Activated T-cell treated with anti-CD3 and anti-CD28 coated beads, Interleukin-2, amount 50 U/mL, for 24 hours (primary cell): ENCODE measurements at places on chromosomes 7 and 10.

DNA sequence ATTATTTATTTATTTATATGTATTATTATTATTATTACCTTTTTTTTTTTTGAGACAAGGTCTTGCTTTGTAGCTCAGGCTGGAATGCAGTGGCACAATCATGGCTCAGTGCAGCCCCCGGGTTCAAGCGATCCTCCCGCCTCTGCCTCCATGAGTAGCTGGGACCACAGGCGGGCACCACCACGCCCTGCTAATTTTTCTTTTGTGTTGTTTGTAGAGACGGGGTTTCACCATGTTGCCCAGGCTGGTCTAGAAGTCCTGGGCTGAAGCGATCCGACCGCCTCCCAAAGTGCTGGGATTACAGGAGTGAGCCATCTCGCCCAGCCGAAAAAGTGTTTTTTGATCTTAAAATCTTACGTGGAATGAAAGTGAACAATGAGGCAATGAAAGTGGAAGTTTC, 79.4 kb upstream of the C1GALT1 start:
- no peaks in the 10 kb centered on the region for H3K27me3 ChIP-seq
- DNase-seq, result no peak
- no peak overlapping the region for H3K27ac ChIP-seq
- no peak overlapping the region for H3K4me3 ChIP-seq
- peaks cover 21% of the 10 kb centered on the region for H3K4me1 ChIP-seq

DNA sequence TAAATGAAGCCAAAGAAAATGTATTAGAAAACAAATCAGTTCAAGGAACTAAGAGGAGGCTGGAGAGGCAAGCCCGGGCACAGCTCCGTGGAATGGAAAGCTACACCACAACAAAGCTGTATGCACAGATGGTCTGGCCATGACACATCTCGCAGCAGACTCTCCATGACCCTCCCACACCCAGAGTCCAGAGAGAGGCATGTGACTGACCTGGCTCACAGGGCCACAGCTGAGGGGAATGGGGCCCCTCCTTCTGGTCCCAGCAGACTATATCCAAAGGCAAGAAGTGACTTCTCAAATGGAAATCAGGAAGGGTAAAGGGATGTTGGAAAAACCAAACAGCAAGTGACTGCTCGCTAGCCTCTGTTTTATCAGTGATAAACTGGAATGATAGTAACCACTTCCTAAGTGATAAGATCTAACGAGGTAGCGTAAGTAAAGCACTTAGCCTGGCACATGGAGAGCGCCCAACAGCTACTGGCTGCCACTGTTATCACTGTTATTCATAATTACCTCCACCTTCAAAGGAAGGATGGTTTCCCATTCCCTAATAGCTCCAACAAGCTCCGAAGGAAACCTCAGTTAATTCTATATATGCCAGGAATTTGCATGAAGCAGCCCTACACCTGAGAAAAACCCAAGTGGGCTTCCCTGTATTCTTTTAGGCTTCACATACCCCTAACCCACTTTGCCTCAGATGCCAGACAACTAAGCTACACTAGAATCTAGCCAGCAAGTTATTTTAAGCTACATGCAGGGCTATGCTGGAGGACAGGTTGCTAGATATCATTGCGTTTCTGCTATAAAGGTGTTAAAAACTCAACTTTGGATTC, 8.4 kb downstream of the OSBPL3 start:
- peaks cover 29% of the 10 kb centered on the region for H3K36me3 ChIP-seq
- peak overlapping the region; percentile 81 for H3K27ac ChIP-seq
- no peak for DNase-seq
- peak overlapping the region; percentile 30 for H3K4me3 ChIP-seq
- H3K27me3 ChIP-seq, result no peaks in the 10 kb centered on the region

- H3K27me3 ChIP-seq, result no peaks in the 10 kb centered on the region
- H3K4me1 ChIP-seq, result no peaks in the 10 kb centered on the region
- H3K4me3 ChIP-seq, result no peak overlapping the region
- H3K36me3 ChIP-seq, result no peaks in the 10 kb centered on the region
- no peak overlapping the region for H3K27ac ChIP-seq
Measured at GRCh38 chr7:121621937-121622336, 225.8 kb upstream of the FAM3C start.

GRCh38 chr7:77855371-77856083, 57.0 kb downstream of the PHTF2 start:
- peaks cover 43% of the 10 kb centered on the region for H3K4me1 ChIP-seq
- no peak overlapping the region for H3K4me3 ChIP-seq
- H3K27ac ChIP-seq, result no peak overlapping the region
- no peaks in the 10 kb centered on the region for H3K27me3 ChIP-seq
- no peak for DNase-seq

DNA sequence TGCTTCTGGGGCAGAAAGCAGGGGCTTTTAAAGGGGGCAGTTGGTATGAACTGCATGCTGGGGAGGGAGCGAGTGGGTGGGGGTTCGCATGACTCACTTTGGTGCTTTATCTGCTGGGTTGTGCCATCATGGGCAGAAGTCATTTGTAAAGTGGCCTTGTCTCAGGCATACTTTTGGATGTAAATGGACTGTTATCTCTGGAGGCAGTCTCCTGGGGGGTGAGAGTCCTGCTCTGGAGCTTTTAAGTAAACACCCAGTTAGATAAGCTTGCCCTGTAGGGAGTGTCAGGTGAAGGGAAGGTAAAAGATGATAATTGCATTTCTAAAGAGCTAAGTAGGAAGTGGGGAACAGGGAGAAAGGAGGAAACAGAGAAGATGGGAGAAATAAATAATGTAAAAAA, 1.6 kb upstream of the GSTO1 start:
- no peak for DNase-seq
- H3K36me3 ChIP-seq, result peaks cover 33% of the 10 kb centered on the region
- no peak overlapping the region for H3K4me3 ChIP-seq
- peaks cover 15% of the 10 kb centered on the region for H3K27me3 ChIP-seq
- peaks cover 43% of the 10 kb centered on the region for H3K4me1 ChIP-seq

GRCh38 chr7:86149024-86149665, 494.6 kb upstream of the GRM3 start:
- H3K4me3 ChIP-seq, result no peak overlapping the region
- H3K27ac ChIP-seq, result no peak overlapping the region
- no peaks in the 10 kb centered on the region for H3K27me3 ChIP-seq
- no peak for DNase-seq
- H3K4me1 ChIP-seq, result no peaks in the 10 kb centered on the region
- H3K36me3 ChIP-seq, result no peaks in the 10 kb centered on the region

DNA sequence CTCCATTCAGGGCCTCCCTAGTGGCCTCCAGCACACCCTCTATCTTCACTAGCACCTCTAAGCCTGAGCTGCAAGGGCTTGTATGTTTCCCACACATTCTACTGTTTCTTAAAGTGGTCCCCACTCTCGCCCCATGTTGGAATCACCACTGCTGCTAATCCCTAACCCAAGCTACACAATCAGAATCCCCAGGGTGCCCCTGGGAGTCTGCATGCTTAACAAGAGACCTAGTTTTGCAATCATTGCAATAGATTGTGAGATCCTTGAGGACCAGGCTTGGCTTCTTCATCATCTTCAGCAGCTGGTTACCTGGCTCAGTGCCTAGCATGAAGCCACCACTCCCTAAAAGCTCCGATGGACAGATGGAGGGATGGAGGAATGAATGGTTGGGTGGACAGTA, 113.9 kb downstream of the MYOF start:
- DNase-seq, result no peak
- peaks cover 77% of the 10 kb centered on the region for H3K36me3 ChIP-seq

DNA sequence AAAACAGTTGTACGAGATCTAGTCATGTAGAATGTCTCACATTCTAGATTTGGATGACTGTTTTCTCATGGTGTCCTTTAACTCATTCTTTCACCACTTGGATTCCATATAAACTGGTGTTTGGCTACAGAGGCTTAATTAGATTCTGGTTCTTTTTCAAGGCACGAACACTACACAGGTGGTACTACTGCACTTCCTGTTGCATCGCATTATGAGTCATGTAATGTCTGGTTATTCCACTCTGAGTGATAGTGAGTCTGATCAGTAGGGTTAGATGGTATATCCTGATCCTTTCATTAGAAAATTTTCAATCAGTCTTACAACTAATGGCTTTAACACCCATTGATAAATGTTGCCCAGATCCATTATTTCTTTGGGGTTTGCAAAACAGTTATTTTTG, 11.2 kb upstream of the AKAP9 start:
- no peak overlapping the region for H3K27ac ChIP-seq
- H3K4me1 ChIP-seq, result peaks cover 15% of the 10 kb centered on the region
- H3K36me3 ChIP-seq, result no peaks in the 10 kb centered on the region
- DNase-seq, result no peak
- H3K27me3 ChIP-seq, result peaks cover 18% of the 10 kb centered on the region

- peaks cover 13% of the 10 kb centered on the region for H3K27me3 ChIP-seq
- peaks cover 1% of the 10 kb centered on the region for H3K4me1 ChIP-seq
- DNase-seq, result no peak
- H3K27ac ChIP-seq, result no peak overlapping the region
- H3K36me3 ChIP-seq, result no peaks in the 10 kb centered on the region
Measured at GRCh38 chr7:99193527-99194220, 14.2 kb downstream of the KPNA7 start.

- peak within 1 kb of the TSS; percentile 94 for H3K27ac ChIP-seq
- H3K27me3 ChIP-seq, result no peaks in the 10 kb centered on the region
Measured at GRCh38 chr10:23095404-23095965, at the start of gene MSRB2. Gene MSRB2 (plus strand): TSS chr10:23095579. CDS start chr10:23095609, 30 bp downstream.

- H3K36me3 ChIP-seq, result no peaks in the 10 kb centered on the region
- H3K4me3 ChIP-seq, result no peak overlapping the region
- peaks cover 3% of the 10 kb centered on the region for H3K27me3 ChIP-seq
Measured at GRCh38 chr10:114691442-114691941, 33.4 kb upstream of the ABLIM1 start.

DNA sequence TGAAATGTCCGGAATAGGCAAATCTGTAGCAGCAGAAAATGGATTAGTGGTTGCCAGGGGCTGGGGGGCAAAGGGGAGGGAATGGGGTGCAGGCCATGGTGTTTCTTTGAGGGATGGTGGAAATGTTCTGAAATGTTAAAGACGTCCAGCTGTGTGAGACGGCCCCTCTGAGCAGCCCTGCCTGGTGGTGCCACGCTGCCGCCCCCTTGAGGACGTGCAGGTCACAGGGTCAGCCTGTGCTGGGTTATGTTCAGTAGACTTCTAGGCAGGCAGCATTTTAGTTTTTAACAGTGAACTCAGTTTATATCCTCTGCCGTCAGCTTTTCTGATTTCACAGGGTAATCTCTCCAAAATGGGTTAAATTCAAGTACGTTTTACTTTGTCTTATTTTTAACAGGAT, 9.4 kb downstream of the NUB1 start:
- peak overlapping the region; percentile 91 for H3K27ac ChIP-seq
- peak; percentile 62 for DNase-seq
- peak overlapping the region; percentile 50 for H3K4me3 ChIP-seq
- H3K4me1 ChIP-seq, result peaks cover 58% of the 10 kb centered on the region
- no peaks in the 10 kb centered on the region for H3K27me3 ChIP-seq
